ENCODE measurements at places on chromosomes 2 and 18. TPM values are rescaled to one million over a fixed set of nuclear protein-coding genes. Genes with fewer than 3 reads are reported as not detected.

SLC9A4 gene
- 0.10 TPM for total RNA-seq

DNA sequence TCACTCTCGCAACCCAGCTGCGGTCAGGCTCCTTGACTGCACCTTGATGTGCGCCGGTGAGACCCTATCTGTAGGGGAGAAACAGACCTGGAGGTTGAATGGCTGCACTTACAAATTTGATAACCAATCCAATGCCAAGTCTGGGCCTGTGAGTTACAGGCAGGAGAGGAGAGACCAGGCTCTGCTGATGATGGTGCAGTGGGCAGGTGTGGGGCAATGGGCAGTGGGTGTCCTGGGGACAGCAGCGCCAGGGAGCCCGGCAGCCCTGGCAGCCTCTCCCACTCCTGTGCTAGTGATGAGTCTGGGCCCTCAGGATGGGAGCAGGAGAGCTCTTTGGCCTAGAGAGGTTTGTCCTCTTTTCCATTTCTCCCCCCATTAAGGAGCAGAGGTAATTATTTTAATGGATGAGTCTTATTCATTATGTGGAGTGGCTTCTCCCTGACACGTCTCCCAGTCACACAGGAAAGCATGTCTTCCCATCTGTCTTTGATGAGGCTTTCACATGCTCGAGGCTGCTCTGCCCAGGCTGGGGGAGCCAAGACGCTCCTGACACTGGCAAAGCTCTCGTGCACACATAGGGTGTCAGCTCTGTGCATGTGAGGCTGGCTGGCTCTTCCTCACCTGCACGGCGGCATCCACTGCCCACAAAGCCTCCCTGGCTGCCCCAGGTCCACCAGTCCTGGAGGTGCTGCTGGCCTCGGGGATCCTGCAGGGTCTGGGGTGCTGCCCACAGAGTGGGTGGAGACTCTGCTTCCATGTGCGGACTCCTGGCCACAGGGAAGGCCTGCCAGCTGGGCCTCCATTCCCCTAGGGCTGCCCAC lies 10.0 kb upstream of the ALLC start:
- no peak for DNase-seq

GRCh38 chr18:50069422-50069821 lies 125.5 kb downstream of the MYO5B start:
- no peak for DNase-seq

DNA sequence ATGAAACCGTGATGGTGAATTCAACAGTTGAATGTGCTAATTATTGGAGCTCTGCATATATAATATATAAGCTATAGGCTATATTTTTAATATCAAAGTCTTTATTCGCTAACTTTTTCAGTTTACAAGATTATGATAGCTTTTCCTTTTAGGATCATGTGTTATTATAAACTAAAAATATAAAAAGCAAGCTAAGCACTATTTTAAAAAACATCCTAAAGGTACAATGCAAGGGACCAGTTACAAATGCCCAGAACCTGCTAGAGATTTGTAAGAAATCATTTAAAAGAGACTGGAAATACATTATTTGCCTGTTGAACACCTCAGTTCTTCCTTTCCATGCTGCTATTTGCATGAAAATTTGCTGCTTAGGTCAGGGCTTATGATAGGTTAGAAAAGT lies 43.4 kb upstream of the EHBP1 start:
- DNase-seq, result no peak

GRCh38 chr2:15839426-15840124 lies 100.8 kb upstream of the MYCN start:
- DNase-seq, result no peak

Measured in tongue (tissue), 3 donors.